ENCODE measurements at places on chromosomes 16 and 17.

- DNase-seq, result no peak
These were observed 154.7 kb downstream of the C16orf78 start for GRCh38 chr16:49528060-49528865.

GRCh38 chr17:36944553-36944952, 4.2 kb upstream of the AATF start:
- DNase-seq, result no peak

DNA sequence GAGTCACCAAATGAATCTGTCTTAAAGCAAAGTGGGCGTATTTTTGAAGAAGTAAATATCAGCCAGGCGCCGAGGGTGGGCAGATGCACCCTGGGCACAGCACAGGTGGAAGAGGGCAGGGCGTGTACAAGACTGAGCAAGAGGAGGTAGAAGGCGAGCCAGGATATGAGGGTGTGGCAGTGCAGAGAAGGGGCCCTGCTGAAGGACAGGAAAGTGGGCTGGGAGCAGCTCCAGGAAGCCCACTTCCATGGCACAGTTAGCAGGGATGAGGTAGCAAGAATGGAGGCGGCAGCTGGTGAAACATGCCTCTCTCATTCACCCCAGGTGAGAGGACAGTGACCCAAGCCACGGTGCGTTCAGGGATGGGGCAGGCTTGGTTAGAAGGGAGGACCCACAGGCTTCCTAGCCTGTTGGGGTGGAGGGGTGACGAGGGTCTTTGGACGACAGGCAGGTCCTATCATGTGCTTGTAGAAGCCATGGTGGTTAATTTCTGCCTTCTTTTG, 149.3 kb downstream of the CLEC16A start:
- no peak for DNase-seq

DNA sequence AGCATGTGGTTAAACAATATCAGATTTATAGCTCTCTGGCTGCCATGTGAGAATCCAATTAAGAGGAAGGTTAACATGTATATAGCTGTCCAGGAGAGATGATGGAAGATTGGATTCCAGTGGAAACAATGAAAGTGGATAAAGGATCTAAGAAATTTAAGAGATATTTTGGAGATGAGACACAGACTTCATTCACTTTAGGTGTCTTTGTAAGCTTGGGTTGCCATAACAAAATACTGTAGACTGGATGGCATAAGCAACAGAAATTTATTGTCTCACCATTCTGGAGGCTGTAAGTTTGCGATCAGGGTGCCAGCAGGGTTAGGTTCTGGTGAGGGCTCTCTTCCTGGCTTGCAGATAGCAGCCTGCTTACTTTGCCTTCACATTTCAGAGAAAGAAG, 155.9 kb upstream of the MYOCD start:
- no peak for DNase-seq

DNA sequence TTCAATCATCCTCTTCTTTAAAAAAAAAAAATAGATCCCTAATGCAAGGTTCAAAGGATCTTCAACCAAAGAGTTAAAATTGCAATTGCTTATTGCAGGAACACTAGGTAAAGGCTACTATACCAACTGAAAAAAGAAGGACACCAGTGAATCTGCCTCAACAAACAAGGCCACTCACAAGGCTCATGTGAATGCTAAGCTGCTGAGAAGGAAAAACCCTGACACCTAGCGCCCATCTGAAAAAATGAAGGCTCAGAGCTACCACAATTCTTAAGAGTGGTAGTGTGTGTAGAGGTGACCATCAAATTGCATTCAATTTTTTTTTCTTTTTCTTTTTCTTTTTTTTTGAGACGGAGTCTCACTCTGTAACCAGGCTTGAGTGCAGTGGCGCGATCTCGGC, 201.6 kb upstream of the C17orf78 start:
- DNase-seq, result no peak

DNA sequence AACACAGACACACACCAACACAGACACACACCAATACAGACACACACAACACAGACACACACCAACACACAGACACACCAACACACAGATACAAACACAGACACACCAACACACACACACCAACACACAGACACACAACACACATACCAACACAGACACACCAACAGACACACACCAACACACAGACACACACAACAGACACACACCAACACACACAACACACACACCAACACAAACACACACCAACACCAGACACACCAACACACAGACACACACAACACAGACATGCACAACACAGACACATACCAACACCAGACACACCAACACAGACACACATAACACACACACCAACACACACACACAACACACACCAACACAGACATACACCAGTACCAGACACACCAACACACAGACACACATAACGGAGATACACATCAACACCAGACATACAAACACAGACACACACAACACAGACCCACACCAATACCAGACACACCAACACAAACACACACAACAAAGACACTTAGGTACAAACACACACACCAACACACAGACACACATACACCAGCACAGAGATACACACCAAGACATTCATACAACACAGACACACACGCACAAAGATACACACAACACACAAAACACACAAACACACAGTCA, 2.2 kb downstream of the CDRT4 start:
- no peak for DNase-seq

DNA sequence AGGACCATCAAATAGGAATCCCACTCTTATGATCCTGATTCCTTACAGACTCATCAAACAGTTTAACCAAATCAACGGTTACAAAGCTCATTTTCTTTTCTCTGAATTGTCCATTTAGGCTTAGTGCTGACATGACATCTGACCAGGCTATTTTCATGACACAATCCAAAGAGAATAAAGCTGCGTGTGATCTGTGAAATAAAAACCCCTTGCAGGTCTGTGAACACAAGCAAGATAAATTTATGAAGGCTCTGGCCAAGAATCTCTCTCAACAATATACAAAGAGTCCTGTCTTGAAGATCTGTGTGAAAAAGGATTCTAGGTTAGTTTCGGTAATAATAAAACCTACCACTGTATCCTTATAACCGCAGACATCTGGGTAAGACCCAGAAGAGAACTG, 22.0 kb downstream of the COG1 start:
- DNase-seq, result no peak

Data from stimulated activated CD8-positive, alpha-beta memory T cell treated with anti-CD3 and anti-CD28 coated beads, Interleukin-7, amount 100 ng/mL, for 1 hour (primary cell).